ENCODE measurements at places on chromosomes 5 and 9.

GRCh38 chr5:154258531-154259217 is 68.1 kb downstream of the GALNT10 start:
- DNase-seq, result no peak

GRCh38 chr9:27529316-27530278 is at the start of gene MOB3B:
Gene MOB3B, minus strand, starts transcription at chr9:27529814. Its CDS starts 74,264 bp downstream, at chr9:27455550.
- DNase-seq, result no peak

DNA sequence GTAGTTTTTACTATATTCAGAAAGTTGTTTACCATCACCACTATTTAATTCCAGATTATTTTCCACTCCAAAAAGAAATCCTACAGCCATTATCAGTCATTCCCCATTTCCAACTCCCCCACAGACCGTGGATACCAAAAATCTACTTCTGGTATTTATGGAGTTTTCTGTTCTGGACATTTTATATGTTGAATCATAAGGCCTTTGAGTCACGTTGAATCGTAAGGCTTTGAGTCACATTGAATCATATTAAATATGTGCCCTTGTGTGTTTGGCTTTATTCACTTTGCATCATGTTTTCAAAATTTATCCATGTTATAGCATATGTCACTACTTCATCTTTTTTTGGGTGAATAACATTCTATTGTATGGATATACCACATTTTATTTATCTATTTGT is 454.1 kb upstream of the NUDT12 start:
- no peak for DNase-seq

- no peak for DNase-seq
Measured at GRCh38 chr9:3874449-3875360, 348.9 kb upstream of the RFX3 start.

DNA sequence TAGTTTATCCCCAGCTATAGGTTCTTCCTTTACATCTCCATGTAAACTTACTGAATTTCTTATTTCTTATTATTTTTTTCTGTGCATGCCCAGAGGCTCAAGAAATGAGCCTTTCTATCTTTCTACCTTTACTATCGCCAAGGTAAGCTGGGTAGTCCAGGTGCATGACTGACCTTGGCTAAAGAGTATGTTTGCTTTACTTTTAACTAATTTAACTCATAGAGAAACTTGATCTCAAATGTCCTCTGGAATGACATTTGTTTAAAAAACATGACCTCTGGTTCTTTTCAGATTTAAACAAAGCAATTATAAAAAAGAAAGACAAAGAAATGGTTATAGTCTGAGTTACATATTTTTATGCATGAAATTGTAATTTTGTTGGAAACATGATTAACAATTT is 397 bp downstream of the C6 start:
- no peak for DNase-seq

DNA sequence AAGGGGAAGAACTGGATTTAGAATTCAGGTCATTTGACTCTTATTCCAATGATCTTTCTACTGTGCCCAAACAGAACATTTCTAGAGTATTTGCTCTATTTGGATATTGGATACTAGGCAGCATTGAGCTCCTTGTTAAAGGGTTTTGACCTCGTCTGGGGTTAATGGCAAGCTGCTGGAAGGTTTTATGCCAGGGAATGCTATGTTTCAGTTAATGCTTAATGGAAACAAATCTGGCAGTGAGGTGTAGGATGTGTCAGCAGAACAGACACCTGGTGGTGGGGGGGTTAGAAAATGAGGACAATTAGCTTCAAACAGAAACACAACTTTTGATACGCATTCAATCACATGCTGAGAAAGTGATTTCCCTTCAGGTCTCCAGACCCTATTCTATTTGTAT is 51.5 kb downstream of the AGXT2 start:
- no peak for DNase-seq

DNA sequence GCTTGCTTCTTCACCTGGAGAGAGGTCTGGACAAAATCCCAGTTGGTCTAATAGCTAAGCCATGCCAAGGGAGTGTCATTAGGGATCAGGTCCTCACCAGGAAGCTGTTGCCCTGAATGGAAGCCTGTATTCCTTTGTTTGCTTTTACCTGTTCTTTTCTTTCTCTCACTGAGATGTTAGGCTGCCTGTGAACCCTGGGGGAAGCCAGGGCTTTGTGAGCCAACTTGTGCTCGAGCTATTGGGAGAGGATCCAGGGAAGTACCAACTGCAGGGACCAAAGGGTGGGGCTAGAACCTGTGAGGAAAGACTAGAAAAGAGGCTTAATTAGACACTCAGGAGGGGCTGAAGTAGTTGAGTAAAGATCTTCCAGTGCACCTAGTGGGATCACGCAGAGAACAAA is 451.2 kb upstream of the TLE4 start:
- DNase-seq, result no peak

- no peak for DNase-seq
Measured at GRCh38 chr9:95820074-95820473, 55.4 kb upstream of the ERCC6L2 start.

DNA sequence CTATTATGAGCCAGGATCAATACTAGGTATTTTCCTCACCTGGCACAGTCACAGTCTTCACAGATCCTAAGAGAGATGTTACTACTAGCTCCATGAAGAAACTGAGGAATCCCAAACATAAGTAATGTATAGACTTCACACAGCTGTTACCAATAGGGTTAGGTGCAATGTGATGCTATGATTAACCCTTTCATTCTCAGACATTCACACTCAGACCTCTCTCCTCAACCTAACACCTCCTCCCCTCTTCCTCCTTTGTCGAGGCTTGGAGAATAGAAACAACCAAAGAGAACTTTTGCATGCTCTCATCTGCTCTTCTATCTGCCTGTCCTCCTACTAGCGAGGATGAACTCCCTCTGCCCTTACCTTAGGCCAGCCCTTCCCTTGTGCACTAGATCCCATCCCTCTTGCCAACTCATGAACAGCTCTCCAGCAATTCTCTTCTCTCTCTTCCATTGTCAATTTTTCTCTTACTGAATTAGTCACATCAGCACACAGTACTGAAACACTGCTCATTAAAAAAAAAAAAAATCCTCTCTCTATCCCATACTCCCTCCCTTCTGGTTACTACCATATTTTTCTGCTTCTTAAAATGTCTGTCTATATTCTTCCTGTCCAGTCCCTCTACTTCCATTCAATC is 47.7 kb downstream of the MAPKAP1 start:
- DNase-seq, result no peak

DNA sequence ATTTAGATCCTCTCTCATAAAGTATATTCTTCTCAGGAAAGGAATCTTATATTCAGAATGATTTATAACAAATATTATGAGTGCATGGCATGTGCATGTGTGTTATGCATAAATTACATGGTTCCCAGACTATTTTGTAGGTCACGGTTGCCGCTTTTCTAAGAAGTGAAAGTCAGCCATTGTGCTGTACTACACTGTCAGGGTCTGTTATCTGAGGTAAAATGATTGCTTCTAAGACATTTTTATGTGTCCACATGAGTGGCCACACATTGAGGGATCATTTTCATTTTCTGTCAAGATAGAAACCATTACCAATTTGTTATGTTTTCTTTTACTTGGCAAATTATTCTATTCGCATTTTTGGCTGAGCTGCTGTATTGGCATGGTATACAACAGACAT is 210.8 kb downstream of the CWC27 start:
- no peak for DNase-seq

GRCh38 chr5:132230871-132231270 is 3.2 kb upstream of the P4HA2 start:
- no peak for DNase-seq

DNA sequence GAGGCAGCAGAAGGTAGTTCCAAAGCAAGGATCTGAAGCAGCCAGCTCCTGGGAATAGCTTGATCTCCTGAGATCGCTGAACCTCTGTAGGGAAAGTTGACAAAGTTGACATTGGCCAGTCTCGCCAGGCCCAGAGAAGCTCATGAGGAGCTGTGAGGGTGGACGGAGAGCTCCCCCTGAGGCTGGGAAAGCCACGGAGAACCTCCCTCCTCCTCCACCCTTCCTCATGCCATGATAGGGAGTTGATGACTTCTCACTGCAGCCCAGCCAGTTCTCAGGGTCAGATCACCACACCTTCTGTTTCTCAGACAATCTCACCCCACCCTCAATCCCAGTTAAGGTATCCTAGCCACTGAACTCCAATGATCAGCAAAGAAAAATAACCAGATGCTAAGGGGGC is 30.4 kb upstream of the KCNV2 start:
- DNase-seq, result no peak

DNA sequence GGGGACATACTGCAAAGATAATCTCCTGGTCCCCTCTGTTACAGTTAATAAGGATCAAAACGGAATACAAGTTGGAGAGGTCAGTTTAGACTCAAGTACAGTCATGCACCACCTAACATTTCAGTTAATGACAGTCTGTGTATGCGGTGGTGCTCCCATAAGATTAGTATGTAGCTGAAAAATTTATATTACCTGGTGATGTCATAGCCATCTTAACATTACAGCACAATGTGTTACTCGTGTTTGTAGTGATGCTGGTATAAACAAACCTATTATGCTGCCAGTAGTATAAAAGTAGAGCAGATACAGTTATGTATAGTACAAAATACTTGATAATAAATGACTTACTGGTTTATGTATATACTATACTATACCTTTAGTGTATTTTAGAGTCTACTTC is 207.9 kb downstream of the GDNF start:
- no peak for DNase-seq

DNA sequence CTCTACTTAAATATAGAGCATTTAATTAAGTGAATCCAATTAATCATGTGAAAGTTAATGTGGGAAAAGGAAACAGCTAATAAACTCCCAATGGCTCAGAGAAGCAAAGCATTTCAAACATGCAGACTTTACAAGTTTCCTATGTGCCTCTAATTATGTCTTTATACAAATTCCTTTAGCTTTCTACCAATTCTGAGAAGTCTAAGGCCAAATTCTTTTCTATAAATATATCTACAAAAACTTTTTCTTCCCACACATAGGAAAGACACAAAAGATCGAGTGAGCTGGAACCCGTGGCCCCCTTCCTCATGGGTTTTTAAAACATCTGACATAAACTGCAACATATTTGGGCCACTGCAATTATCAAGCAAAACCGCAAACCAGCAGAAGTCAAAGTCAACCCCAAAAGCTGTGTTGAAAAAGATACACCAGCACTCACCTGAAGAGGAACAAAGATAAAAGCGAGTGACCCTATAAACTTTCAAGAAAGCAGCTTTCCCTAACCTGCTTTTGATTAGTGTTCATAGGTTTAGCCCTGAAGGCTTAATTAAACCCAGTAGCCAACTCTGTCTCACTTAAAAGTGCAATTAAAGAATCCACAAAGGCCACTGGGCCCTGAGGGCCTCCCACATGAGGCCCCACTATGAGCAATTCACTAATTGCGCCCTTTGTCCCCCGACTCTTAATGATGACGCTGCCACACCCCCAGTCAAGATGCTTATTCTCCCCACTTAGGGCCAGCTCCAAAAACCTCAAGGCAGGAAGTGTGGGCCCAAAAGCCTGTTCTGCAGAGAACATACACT is 12.1 kb downstream of the SEMA5A start:
- no peak for DNase-seq

DNA sequence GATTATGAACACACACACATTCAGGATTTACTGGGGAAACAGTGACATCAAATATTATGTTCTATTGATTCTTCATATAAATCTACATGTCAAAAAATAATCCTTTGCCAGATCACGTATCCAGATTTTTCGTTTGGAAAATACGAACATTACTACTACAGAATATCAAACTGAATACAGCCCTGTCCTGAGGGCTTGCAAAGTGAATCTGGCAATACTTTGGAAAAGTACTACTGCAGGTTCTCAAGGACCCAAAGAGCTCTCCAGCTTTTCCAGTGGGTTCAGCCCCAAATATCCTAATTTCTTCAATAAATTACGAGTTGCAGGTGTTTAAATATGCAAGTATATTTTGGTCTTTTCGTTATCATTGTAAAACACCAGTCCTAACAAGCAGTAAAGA is 411 bp upstream of the NDUFS4 start:
- DNase-seq, result no peak

DNA sequence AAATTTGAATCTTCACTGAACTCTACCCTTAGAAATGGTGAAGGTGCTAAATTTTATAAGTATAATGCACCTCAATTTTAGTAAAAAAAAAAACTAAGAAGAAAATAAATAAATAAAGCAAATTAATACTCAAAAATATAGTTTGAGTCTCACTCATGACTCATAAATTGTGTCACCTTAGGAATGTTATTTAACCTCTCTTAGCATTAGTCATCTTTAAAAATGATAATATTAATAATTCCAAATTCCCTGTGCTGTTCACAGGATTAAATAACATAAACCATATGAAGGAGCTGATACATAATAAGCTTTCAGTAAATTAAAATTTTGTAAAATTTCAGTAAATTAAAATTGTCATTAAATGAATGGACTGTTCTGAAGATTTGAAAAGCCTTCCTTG is 339.8 kb upstream of the RGMB start:
- DNase-seq, result no peak

- no peak for DNase-seq
Measured at GRCh38 chr9:7974335-7974960, 174.9 kb upstream of the DMAC1 start.

- DNase-seq, result peak; percentile 27
Measured at GRCh38 chr5:125412561-125413495, 666.4 kb upstream of the ZNF608 start.

- no peak for DNase-seq
Measured at GRCh38 chr5:64629841-64630240, 60.5 kb upstream of the SHISAL2B start.

DNA sequence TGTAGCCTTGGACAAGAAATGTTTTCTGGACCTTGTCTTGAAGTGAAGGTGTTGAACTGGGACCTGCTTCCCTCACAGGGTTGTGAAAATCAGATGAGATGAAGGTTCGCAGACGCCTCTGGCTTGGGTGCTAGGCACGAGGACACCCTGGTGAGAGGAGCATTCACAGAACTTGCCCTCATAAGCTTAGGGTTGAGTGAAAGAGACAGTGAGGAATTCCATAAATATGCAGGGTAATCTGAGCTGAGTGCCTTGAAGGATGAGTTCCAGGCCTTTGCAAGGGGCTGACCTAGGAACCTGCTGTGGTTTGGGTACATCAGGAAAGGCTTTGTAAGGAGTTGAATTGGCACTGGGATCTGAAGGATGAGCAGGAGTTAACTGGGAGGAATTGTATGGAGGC is 75.7 kb upstream of the SAP30L start:
- no peak for DNase-seq

- DNase-seq, result no peak
Measured at GRCh38 chr5:17046320-17046719, 110.2 kb upstream of the MYO10 start.

- DNase-seq, result no peak
Measured at GRCh38 chr9:116653348-116654058, 33.6 kb upstream of the TRIM32 start.

GRCh38 chr5:168159425-168159824 is 132.0 kb upstream of the WWC1 start:
- peak; percentile 69 for DNase-seq

DNA sequence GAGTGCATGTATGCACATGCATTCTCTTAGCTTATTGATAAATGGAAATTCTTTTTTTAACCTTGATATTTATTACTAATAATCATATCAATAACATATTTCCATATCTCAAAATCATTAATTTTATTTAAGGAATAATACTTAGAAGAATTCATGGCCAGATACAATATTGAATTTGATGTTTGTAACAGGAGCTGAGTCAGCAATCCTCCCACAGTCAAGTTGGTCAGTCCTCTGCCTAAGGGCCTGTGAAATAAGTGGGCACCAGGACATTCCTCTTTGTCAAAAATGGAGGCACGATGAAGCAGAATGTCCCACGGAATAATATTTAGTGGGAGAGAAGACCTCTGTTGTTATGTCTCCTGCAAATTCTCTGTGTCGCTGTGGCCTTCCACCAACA is 148.6 kb downstream of the LRRC70 start:
- no peak for DNase-seq

GRCh38 chr9:89256642-89257041 is 54.4 kb upstream of the CKS2 start:
- peak; percentile 1 for DNase-seq

GRCh38 chr5:50745221-50745910 is 78.9 kb downstream of the PARP8 start:
- DNase-seq, result peak; percentile 8
